ENCODE measurements at places on chromosomes 6 and 20.
A peak's percentile ranks its signal among the peaks of the same experiment; 100 is the strongest.

DNA sequence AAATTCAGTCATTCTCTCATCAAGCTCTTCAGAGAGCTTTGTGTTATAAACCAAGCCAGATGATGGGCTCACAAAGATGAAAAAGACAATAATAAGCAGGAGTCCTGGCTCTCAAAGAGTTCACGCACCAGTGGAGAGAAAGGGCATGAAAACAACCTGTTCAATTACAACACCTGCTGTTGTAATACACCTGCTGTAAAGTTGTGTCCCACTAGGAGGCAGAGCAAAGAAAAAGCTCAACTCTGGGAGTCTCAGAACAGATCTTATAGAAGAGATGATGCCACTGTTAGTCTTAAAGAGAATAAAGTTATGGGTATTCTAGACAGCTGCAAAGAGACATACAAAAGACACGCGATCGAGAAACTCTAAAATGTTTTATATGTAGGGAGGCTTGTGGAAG is 100.6 kb downstream of the DCDC2 start:
- no peaks in the 10 kb centered on the region for H3K27me3 ChIP-seq
- no peak overlapping the region for H3K4me3 ChIP-seq
- no peak for DNase-seq
- no peaks in the 10 kb centered on the region for H3K36me3 ChIP-seq
- no peaks in the 10 kb centered on the region for H3K4me1 ChIP-seq
- H3K27ac ChIP-seq = no peak overlapping the region

DNA sequence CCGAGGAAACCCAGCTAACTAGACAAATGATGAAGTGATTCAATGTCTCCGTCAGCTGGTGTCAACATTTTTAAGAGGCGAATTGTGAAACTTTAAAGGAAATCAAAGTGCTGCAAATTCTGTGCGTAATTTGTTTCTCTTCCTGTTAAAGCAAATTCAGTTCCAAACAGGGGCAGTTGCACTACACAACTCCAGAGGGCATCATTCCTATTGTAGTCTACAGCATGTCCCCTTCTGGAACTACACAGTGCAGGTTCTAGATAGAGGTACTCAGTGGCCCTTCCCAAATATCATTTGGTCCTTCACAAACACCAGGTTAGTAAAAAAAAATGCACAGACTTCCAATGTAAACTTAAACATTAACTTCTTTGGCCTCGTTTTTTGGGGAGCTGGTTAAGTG is 38.3 kb upstream of the SMLR1 start:
- H3K27me3 ChIP-seq = no peaks in the 10 kb centered on the region
- no peaks in the 10 kb centered on the region for H3K4me1 ChIP-seq
- no peak for DNase-seq
- H3K4me3 ChIP-seq = no peak overlapping the region

DNA sequence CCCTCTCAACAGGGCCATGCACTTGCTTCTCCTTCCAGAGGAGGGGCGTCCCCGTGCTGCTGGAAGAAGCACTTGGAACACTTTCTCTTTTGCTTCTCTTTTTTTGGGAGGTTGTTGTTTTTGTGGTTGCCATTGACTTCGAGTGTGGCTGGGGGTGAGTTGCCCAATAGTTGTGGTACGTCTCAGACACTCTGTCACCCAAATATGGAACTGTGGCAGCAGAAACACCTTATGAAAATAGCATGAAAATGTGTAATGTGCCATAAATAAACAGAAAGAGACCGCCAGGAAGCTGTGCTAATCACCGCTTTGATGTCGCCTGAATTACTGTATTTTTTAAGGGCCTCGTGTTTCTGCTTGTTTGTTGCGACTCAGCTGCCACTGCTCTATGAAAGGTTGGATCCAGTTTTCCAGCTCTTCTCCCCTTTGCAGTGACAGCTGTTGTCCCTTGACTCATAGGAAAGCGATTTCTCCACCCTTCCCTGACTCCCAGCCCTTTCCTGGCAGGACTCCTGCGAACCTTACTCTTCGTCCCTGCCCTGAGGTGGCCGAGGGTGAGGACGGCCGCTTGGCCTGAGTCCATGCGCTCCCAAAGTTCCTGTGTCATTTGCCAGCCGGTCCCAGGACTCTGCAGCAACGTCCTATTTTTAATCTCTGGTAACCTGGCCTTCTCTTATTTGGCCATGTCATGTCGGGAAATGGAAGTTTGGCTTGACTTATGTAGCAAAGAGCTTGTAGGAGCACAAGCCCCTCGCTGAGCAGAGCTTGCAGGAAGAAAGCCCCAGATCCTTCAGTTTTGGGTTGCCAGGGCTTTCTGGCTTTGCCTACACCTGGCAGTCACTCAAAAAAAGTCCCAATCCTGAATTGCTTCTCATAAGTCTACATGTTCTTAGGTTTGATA is 694.6 kb downstream of the QKI start:
- no peaks in the 10 kb centered on the region for H3K4me1 ChIP-seq
- no peaks in the 10 kb centered on the region for H3K36me3 ChIP-seq
- H3K27me3 ChIP-seq = no peaks in the 10 kb centered on the region
- peak overlapping the region; percentile 22 for H3K27ac ChIP-seq

- no peaks in the 10 kb centered on the region for H3K27me3 ChIP-seq
- H3K4me3 ChIP-seq = no peak overlapping the region
- no peaks in the 10 kb centered on the region for H3K4me1 ChIP-seq
- H3K27ac ChIP-seq = no peak overlapping the region
These were observed 328.4 kb downstream of the KIF16B start for GRCh38 chr20:16244892-16245291.

- H3K36me3 ChIP-seq = no peaks in the 10 kb centered on the region
- H3K4me3 ChIP-seq = no peak overlapping the region
- H3K27me3 ChIP-seq = no peaks in the 10 kb centered on the region
These were observed 517.5 kb downstream of the PREX1 start for GRCh38 chr20:48310305-48310704.

DNA sequence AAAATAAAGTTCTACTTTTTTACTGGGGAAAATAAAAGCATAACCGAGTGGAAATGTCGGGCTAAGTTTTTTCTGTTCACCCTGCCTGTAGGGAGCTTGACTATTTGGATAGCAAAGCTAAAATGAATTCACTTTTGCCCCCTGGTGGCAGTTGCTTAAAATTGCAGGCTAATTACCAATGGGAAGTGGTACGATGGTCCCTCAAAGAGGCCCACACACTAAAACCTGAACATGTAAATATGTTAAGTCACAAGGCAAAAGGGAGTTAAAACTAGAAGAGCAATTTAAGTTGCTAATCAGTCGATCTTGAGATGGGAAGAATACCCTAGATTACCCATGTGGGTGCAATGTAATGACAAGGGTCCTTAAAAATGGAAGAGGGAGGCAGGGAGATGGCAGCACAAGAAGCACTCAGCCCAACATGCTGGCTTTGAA is 916 bp upstream of the SUN5 start:
- no peak for DNase-seq
- no peak overlapping the region for H3K4me3 ChIP-seq
- H3K36me3 ChIP-seq = no peaks in the 10 kb centered on the region
- no peaks in the 10 kb centered on the region for H3K27me3 ChIP-seq
- H3K27ac ChIP-seq = no peak overlapping the region

- no peak for DNase-seq
- no peaks in the 10 kb centered on the region for H3K36me3 ChIP-seq
- no peaks in the 10 kb centered on the region for H3K27me3 ChIP-seq
- no peaks in the 10 kb centered on the region for H3K4me1 ChIP-seq
These were observed 72.4 kb downstream of the PLG start for GRCh38 chr6:160774399-160774798.

- no peaks in the 10 kb centered on the region for H3K4me1 ChIP-seq
- no peak overlapping the region for H3K27ac ChIP-seq
These were observed 38.3 kb upstream of the SLC32A1 start for GRCh38 chr20:38685853-38686473.

- DNase-seq = no peak
- H3K36me3 ChIP-seq = no peaks in the 10 kb centered on the region
- H3K27me3 ChIP-seq = no peaks in the 10 kb centered on the region
- H3K4me1 ChIP-seq = no peaks in the 10 kb centered on the region
- no peak overlapping the region for H3K4me3 ChIP-seq
- H3K27ac ChIP-seq = no peak overlapping the region
These were observed 36.2 kb downstream of the GCM1 start for GRCh38 chr6:53112404-53112803.

GRCh38 chr6:158894193-158894592 is 75.0 kb upstream of the EZR start:
- H3K27me3 ChIP-seq = no peaks in the 10 kb centered on the region
- H3K4me3 ChIP-seq = no peak overlapping the region
- DNase-seq = no peak
- no peaks in the 10 kb centered on the region for H3K4me1 ChIP-seq

DNA sequence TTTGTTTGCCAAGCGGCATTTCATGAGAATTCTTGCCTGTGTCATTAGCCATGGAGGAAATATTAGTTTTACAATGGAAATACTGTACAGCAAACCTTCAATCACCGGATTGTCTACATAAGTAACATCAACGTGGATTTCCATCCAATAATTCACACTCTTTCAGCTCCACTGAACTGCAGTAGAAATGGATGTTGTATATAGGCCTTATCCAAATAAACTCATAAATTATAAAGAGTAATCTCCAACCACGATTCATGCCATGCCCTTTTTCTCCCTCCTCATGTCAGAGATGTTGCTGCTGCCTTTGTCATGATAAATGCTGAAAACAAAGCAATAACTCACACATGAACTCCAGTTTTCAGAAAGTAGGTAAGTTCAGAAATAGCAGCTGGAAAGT is 54.9 kb upstream of the EYS start:
- no peaks in the 10 kb centered on the region for H3K4me1 ChIP-seq
- H3K4me3 ChIP-seq = no peak overlapping the region
- DNase-seq = no peak
- no peak overlapping the region for H3K27ac ChIP-seq
- H3K27me3 ChIP-seq = no peaks in the 10 kb centered on the region
- H3K36me3 ChIP-seq = no peaks in the 10 kb centered on the region

DNA sequence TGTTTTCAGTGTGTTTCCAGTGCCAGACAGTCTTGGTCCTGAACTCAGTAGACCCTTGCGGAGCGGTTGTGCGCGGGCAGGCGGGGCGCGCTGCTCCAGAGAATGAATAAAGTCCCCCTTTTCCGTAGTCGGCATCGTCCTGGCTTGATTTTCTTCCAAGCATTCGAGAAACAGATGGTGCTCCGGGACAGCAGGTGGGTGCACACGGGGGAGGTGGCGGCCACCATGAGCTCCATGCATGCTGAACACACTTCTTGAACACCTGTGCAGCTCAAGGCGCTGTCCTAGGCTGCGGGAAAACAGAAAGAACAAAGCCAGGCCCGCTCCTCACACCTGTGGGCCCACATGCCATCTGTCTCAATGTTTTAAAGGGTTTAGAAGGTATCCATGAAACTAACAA is 125.2 kb downstream of the TAF4 start:
- no peak for DNase-seq
- no peak overlapping the region for H3K27ac ChIP-seq
- H3K4me3 ChIP-seq = no peak overlapping the region
- H3K27me3 ChIP-seq = no peaks in the 10 kb centered on the region
- no peaks in the 10 kb centered on the region for H3K36me3 ChIP-seq
- H3K4me1 ChIP-seq = no peaks in the 10 kb centered on the region

- no peaks in the 10 kb centered on the region for H3K36me3 ChIP-seq
- no peak for DNase-seq
- H3K27me3 ChIP-seq = no peaks in the 10 kb centered on the region
- H3K27ac ChIP-seq = no peak overlapping the region
- no peaks in the 10 kb centered on the region for H3K4me1 ChIP-seq
These were observed 95.3 kb downstream of the MDGA1 start for GRCh38 chr6:37602346-37602745.

DNA sequence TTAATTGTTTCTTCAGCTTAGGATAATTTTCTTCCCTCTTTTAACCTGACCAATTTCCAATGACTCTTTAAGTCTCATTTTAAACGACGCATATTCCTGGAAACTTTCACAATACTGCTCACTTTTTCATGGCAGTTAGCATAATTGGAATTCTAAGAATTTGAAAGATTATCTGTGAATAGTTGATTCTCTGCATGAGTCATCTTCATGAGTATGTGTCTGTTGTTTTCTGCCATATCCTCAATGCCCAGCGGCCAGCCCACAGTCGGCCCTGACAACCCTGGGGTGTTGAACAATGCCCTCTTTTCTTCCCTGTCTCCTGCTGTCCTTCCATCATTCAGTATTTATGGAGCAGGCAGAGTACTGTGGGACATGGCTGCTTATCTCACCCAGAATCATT is 554.2 kb downstream of the CDH26 start:
- no peak overlapping the region for H3K4me3 ChIP-seq
- no peaks in the 10 kb centered on the region for H3K27me3 ChIP-seq
- no peak for DNase-seq
- H3K36me3 ChIP-seq = no peaks in the 10 kb centered on the region
- H3K27ac ChIP-seq = no peak overlapping the region
- H3K4me1 ChIP-seq = no peaks in the 10 kb centered on the region

- DNase-seq = no peak
- no peak overlapping the region for H3K4me3 ChIP-seq
- no peaks in the 10 kb centered on the region for H3K27me3 ChIP-seq
- H3K4me1 ChIP-seq = no peaks in the 10 kb centered on the region
- H3K36me3 ChIP-seq = no peaks in the 10 kb centered on the region
These were observed 244.0 kb downstream of the PREX1 start for GRCh38 chr20:48583801-48584200.

- peaks cover 8% of the 10 kb centered on the region for H3K27me3 ChIP-seq
- no peak overlapping the region for H3K27ac ChIP-seq
- DNase-seq = no peak
- peaks cover 3% of the 10 kb centered on the region for H3K4me1 ChIP-seq
These were observed 1.3 kb upstream of the FNDC11 start for GRCh38 chr20:63552481-63553249.

- no peaks in the 10 kb centered on the region for H3K27me3 ChIP-seq
- no peak overlapping the region for H3K27ac ChIP-seq
- no peaks in the 10 kb centered on the region for H3K36me3 ChIP-seq
These were observed 106.6 kb upstream of the RGS17 start for GRCh38 chr6:153237670-153238069.

DNA sequence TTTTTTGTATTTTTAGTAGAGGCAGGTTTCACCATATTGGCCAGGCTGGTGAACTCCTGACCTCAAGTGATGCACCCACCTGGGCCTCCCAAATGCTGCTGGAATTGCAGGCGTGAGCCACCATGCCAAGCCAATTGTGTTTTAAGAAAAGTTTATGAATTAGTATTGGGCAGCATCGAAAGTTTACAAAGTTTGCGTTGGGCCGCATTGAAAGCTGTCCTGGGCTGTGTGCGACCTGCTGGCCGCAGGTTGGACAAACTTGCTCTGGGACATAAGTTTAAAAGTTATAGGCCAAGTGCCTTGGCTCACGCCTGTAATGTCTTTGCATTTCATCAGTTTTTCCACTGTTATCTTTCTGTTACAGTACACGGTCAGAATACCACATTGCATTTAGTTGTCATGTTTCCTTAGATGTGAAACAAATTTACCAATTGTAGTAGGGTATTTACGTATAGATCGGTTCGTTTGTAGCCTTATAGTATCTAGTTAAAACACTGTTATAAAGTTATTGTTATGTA is 39.5 kb downstream of the ASXL1 start:
- H3K27ac ChIP-seq = no peak overlapping the region
- H3K27me3 ChIP-seq = no peaks in the 10 kb centered on the region
- no peak for DNase-seq
- H3K4me1 ChIP-seq = peaks cover 3% of the 10 kb centered on the region
- no peaks in the 10 kb centered on the region for H3K36me3 ChIP-seq
